ENCODE measurements at places on chromosomes 5 and 9.

GRCh38 chr5:79567926-79568549 lies 44.2 kb upstream of the TENT2 start:
- no peak for DNase-seq

GRCh38 chr5:145980259-145980658 lies 43.9 kb downstream of the SH3RF2 start:
- no peak for DNase-seq

- DNase-seq, result no peak
Measured at GRCh38 chr5:133469252-133469651, 143.1 kb downstream of the FSTL4 start.

DNA sequence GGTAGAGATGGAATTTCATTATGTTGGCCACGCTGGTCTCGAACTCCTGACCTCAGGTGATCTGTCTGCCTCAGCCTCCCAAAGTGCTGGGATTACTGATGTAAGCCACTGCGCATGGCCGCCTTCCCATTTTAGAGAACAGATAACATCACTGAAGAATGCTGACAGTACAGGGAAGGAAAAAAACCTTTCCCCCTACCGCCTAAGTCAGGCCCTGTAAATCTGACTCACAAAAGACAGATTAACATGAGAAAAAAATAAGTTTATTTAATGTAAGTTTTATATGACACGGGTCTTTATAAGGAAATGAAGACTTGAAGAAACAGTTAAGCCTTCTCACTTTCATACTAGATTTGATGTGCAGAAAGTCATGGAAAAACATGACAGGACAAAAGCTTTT lies 227.2 kb upstream of the ZNF608 start:
- DNase-seq, result no peak

- no peak for DNase-seq
Measured at GRCh38 chr5:174381241-174381640, 335.7 kb downstream of the NSG2 start.
